ENCODE measurements at places on chromosomes 12 and 14.

DNA sequence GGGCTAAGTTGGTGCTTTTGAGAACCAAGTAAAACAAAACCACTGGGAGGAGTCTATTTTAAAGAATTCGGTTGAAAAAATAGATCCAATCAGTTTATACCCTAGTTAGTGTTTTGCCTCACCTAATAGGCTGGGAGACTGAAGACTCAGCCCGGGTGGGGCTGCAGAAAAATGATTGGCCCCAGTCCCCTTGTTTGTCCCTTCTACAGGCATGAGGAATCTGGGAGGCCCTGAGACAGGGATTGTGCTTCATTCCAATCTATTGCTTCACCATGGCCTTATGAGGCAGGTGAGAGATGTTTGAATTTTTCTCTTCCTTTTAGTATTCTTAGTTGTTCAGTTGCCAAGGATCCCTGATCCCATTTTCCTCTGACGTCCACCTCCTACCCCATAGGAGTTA is 1.8 kb upstream of the RAB5B start:
- no peak for DNase-seq

GRCh38 chr14:68651075-68651474 is 141.8 kb downstream of the ZFP36L1 start:
- DNase-seq = no peak

DNA sequence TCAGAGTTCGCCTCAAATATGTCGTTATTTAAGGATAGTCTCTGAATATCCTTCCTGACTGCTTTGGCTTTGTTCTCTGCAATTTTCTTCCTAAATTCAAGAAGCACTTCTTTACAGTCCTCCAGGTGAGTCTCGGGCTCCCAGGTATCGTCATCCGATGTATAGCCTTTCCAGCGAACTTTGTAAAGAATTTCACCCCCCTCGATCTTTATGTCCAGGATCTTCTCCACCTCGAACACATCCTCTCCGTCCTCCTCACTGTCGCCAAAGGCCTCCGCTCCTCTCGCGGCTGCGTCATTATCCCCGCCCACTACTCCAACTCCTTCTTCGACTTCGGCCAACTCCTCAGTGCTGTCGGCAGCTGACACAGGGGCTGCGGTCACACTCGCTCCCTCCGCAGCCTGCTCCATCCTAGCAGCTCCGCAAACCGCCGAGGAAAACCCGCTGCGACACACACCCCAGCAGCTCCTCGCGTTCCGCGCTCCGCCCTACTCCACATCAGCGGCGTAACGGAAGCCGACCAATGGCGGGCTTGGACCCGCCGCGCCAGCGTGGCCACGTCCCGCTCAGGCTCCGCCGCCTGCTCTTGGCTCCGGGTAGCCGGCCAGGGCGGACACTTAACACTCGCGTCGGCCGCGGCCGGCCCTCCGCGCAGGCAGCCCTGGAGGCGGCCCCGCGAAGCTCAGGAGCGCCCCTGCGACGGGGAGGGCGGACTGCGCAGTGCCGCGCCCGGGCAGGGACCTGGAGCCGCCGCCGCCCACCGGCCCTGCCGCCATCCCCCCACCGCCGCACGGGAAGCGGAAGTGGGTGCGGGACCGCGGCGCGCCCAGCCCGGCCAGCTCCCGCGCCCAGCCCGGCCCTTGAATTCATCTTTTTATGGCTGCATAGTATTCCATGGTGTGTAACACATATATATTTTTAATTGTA is 4.1 kb downstream of the CD163L1 start:
- DNase-seq = no peak

- DNase-seq = no peak
Observed at GRCh38 chr14:64918216-64918615, 4.0 kb downstream of the CHURC1 start.

DNA sequence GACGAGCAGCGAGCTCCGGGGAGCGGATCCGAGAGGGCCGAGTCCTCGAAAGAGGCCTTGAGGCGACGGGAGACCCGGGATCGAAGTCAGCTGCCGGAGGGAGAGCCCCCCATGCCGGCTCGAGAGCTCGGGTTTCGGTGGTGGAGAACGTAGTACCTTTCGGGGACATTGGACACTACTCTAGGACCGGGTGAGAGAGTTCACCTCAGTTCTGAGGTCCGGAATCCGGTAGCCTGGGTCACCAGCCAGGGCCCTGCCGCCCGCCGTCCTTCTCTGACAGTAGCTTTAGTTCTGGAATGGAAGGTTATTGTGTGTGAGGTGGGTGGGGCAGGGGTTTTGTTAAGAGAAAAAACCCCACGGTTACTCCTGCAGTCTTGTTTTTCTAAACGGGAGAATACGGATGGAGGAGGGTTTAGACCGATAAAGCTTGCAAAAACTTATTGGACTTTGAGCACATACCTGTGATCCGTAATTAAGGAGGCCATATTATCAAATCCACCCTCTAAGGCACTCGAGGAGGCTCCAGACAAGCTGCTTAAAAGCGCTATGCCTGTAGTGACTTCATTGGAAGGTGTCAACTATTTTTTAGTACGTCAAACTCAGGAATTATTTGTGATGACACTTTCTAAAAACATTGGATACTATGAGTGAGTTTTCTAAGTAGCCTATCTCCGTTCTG is 765 bp downstream of the SCYL2 start:
- DNase-seq = no peak

DNA sequence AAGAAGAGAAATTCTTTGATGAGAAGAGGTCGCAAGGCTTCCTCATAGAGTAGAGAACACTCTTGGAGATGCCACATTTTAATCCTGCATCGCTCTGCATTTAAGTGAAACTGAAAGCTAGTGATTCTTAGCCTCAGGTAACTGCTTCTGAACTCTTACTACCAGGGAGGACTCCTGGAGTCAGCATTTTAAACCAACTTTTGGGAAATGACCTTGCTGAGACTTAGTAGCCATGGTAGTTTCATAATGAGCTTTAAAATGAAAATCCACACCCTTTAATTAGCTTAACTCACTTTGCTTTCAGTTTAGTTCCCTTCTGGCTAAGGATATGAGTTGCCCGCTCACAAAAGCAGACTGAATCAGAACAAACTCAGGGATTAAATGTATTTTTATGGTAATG is 80.3 kb downstream of the SYNE2 start:
- no peak for DNase-seq

GRCh38 chr12:15995801-15996200 is 84.7 kb downstream of the DERA start:
- no peak for DNase-seq

- DNase-seq = no peak
Observed at GRCh38 chr12:58086930-58087329, 145.6 kb downstream of the ATP23 start.

- no peak for DNase-seq
Observed at GRCh38 chr12:58887068-58887467, 33.2 kb downstream of the LRIG3 start.

GRCh38 chr12:98156697-98157096 is 358.7 kb upstream of the TMPO start:
- DNase-seq = no peak

GRCh38 chr14:104158827-104159798 is 20.7 kb downstream of the KIF26A start:
- DNase-seq = no peak

DNA sequence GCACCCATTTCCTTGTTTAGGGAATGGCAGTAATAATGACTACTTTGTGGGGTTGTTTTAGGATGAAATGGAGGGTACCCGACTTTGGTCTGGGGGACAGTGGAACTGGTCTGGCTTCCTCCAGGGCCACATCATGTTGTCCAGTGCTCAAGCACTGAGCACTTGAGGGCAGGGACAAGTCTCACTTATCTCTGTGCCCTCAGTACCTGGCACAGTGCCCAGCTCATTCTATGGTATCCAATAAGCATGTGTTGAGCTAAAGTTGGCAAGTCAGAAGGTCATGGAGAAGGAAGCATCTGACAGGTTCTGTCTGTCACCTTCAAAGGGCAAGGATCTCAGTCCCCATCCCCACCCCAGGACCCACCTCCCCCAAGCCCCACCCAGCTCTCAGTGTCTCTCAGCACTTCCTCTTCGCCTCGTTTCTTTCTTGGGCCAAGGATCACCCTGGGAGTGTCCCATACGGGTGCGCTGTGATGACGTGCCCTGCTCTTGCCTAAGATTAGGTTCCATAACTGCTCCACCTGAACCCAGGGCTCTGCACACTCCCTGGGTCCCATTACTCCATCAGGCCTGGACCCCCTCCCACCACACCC is 24.3 kb upstream of the TMEM106C start:
- DNase-seq = peak; percentile 38

- DNase-seq = no peak
Observed at GRCh38 chr12:48678551-48679185, 3.4 kb downstream of the KANSL2 start.

GRCh38 chr12:50765095-50765911 is 1.4 kb downstream of the ATF1 start:
- no peak for DNase-seq

GRCh38 chr12:39451977-39452376 is 9.1 kb upstream of the KIF21A start:
- DNase-seq = no peak

DNA sequence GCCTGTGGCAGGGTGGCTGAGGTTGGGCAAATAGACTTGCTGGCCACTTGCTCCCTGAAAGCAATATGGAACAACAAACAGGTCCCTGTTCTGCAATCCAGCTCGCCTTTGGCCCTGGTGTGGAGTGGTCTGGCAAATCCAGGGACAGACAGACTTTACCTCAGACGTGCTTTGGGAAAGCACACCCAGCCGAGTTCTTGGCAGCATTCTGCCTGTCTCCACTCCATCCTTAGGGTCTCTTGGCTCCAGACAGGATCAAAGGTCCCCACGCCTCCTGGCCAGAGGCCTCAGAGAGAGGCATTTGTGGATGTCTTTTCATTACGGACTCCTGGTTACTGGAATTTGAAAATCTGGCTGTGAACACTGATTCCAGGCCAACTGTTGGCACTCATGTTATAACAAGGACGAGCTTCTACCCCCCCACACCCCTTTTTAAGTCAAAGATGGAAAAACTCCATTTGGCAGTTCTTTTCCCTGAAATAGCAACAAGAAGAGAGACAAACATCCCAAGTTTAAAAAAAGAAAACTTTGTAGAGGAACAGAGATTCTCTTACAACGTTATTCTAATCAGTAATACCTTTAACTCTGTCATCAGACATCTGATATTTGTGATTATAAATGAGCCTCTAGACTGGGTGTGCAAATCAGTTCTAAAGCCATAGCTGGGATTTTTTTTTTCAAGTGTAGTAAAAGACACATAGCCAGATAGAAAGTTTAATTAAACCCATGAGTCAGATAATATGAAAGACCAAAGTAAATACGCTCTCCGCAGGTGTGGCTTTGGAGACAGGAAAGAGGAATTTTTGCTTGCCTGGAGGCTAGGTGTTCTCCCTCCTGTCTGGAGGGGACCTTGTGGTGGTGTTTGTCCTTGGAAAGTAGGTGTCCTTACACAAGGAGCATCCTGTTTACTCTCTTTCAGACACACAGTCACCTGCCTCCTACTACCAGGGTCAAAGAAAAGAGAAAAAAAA is 60.7 kb downstream of the GALNT8 start:
- DNase-seq = no peak

- no peak for DNase-seq
Observed at GRCh38 chr12:3085341-3086139, 8.4 kb downstream of the TSPAN9 start.

GRCh38 chr14:100434033-100434601 is 111.0 kb downstream of the SLC25A47 start:
- DNase-seq = no peak

GRCh38 chr14:50808053-50808452 is 22.9 kb downstream of the NIN start:
- no peak for DNase-seq

DNA sequence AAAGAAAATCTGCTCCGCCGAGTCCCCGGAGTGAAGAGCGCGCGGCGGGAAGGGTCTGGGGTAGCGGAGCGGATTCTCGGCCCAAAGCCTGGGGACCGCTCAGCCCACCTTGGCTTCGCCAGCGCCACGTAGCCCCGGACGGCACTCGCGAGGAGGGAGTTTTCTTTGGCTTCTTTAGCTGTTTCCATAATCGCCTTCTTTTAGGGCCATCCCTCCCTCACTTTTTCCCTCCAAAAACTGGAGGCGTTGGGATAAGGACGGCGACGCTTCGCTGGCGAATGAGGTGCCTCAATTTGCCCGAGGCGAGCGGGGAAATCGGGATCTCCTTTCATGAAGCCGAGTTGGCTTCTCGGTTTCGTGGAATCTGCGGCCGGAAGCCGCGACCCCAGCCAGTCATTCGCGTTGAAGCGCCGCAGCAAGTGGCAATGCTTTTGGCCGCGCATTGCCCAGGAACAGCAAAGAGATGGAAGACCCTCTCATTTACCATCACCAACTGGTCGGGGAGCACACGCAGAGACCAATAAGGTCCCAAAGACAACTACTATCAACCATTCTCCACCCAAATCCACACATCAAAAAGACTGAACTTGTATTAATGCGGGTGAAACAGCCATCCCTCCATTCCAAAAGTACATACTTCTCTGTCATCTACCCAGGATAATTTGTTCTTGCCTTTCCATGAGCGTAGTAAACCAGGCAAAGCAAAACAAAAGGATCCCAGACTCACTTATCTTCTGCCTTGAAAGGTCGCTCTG is 8.4 kb upstream of the SIX1 start:
- DNase-seq = no peak

- no peak for DNase-seq
Observed at GRCh38 chr14:102469261-102469660, 40.3 kb downstream of the ANKRD9 start.

GRCh38 chr12:110741341-110742095 is 1.2 kb downstream of the PPP1CC start:
- no peak for DNase-seq

- no peak for DNase-seq
Observed at GRCh38 chr12:16844875-16845274, 238.9 kb upstream of the LMO3 start.

GRCh38 chr12:16675438-16675837 is 69.5 kb upstream of the LMO3 start:
- no peak for DNase-seq

- DNase-seq = no peak
Observed at GRCh38 chr12:12774791-12775190, 10.7 kb upstream of the APOLD1 start.

GRCh38 chr14:71397371-71397770 is 490.1 kb downstream of the PCNX1 start:
- no peak for DNase-seq

GRCh38 chr12:118866346-118866745 is 115.0 kb upstream of the SRRM4 start:
- DNase-seq = no peak

DNA sequence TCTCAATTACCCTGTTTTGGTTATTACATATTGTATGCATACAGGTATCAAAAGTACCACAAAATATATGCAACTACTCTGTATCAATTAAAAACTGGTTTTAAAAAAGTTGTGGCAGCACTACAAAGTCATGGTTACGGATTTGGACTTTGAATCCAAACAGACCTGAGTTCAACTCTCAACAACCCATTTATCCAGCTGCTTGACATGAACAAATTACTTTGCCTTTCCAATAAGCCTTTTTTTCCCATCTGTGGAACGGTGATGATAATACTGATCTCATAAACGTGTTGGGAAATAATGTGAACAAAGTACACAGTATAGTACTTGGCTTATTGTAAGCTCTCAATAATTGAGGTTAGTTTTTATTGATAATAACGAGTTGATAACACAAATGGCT is 85.0 kb downstream of the MNAT1 start:
- no peak for DNase-seq

GRCh38 chr12:98354520-98355035 is 160.8 kb upstream of the TMPO start:
- no peak for DNase-seq

- DNase-seq = no peak
Observed at GRCh38 chr12:80441921-80442320, 2.1 kb upstream of the PTPRQ start.
